RWPE2 (cell line): ENCODE measurements at places on chromosomes 2 and 18.

DNA sequence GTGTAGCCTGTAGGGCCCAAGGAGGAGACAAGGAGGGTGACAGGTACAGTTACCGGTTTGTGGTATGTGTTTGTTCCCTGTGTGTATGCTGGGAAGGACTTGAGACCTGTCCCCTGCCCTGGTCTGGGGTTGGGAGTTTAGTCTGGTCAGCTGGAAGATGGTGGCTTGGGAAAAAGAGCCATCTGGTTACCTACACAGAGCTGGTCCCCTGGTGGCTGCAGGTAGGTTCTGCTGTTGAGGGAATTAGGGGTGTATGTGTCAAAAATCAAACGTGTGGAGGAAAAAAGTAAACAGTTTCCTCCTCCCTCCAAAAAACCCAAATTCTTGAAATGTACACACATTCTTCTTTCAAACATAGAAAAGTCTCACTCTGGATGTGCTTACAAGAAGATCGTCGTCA, 24.3 kb downstream of the PTMA start:
- no peak for DNase-seq

DNA sequence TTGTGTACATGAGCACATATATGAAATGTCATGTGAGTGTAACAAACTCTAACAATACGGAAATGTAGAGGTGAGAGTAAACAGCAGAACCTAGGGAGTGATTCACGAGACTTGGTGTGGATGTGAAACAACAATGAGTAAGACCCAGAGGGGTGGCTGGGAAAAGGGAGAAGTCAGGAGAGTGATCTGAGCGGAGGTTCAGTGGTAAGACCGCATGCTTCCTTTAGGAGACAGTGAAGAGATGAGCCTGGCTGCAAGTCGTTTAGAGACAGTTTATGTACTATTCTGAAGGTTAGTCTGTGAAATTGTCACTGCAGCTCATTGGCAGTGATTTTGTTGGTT, 150.6 kb downstream of the PRPF40A start:
- DNase-seq = no peak

GRCh38 chr2:192216336-192216735, 21.6 kb upstream of the TMEFF2 start:
- no peak for DNase-seq

DNA sequence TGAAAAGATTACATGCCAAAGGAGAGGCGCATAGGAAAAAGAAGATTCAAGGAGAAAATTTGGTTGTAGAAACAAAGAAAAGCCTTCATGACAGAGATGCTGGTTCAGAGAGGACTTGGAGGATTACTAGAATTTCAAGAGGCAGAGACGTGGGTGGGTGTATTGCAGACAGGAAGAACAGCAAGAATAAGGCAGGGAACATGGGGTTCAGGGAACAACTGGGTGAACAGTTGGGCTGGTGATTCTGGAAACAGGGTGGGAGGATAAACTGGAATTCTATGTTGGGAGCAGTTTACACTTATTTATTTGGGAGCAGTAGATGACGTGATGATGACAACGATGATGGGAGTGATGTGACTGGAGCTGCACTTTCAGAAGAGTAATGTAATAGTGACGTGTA, 18.4 kb upstream of the GMCL1 start:
- DNase-seq = no peak

DNA sequence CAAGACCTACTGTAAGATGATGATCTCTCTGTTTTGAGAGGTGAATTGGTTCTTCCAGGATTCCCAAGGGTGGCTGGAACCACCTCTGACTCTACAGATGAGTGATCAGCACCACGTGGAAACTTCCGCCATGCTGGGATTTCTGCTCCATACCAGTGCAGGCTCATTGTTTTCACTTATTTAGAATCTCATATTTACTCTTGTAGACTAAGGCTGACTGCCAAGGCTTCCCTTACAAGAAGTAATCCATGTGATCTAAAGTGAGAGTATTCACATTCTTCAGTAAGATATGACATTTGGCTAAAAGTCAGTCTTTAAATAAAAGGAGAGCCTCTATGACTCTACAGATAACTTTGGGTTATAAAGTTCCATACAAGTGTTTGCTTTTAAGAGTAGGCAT, 322.9 kb upstream of the RAB12 start:
- no peak for DNase-seq

DNA sequence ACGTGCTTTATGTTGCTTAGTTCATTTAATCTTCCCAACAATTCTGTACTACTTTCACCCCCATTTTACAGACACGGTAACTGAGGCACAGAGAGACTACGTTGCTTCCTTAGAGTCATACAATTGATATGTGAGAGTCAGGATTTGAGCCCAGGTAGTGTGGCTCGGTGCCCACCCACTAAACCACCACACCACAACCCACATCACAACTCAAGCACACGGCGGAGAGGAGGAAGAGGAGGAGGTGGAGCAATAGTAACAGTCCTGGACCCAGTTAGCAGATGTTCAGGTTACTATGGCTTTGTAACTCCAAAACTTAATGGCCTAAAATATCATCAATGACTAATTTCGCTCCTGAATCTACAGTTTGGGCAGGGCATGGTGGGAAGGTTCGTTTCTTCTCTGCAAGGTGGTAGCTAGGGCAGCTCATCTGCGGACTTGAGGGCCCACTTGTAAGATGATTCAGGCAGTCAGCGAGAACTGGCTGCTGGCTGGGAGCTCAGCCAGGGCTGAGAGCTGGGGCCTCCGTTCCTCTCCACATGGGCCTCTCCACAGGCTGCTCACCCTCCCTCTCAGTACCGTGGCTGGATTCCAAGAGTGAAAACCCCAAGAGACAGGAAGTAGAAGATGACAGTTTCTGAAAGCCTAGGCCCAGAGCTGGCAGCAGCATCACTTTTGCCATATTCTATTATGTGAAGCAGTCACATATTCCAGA, 167.1 kb downstream of the ZFP36L2 start:
- no peak for DNase-seq

DNA sequence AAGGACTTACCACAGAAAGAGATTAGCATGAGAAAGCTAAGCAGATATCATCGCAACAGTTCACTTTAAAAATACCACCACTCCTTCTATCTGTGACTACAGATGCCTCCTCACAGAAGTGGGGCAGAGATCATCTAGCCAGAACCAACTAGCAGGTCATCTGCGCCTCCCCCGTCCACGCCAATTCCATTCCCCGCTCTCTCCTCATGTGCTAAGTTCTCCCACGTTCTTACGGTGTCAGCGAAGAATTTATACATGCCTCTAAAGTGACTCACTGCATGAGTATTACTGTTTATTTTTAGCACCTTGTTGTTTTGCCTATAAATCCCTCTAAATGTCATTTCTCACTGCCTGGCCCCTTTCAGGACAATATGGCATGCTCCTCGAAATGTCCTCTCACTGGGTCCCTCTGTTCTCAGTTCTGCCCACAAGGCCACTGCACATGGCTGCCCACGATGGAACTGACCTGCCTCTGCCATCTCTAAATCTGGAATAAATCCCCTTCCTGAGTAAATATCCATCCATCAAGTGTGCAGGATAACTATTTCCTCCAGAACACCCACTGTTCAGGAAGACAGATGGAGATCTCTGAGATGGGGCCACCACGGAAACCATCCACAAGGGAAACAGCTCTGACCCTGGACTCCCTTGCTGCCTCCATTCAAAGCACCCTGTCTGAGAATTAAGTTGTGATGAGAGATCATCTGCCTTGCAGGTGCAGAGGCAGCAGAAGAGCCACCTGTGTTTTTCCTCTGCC, 137.7 kb downstream of the IRS1 start:
- peak; percentile 70 for DNase-seq

GRCh38 chr2:109396202-109397180, 217.3 kb downstream of the SEPTIN10 start:
- no peak for DNase-seq

DNA sequence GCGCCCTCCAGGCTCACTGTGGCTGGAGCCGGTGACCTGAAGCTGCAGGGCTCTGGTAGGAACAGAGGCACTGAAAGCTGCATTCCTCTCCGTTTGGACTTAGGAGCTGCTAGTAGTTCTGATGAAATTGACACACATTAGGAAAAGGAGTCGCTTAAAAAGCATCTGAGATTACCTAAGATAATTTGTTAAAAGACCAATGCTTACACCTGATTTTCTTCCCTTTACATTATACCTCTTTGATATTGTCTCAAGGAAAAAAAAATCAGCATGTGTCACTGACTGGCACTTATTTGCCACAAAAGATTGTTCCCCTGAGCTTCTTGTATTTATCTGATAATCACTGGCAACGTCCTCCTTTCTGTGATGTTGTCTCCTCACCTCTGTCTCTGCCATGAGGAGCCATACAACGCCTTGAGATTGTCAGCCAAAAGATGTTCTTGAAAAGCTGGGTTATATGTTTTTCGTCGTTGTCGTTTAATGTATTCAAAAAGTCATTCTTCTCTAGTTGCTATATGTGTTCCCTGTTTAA, 618 bp upstream of the CHN1 start:
- no peak for DNase-seq

GRCh38 chr18:46274266-46274665, 170.1 kb downstream of the HAUS1 start:
- no peak for DNase-seq

DNA sequence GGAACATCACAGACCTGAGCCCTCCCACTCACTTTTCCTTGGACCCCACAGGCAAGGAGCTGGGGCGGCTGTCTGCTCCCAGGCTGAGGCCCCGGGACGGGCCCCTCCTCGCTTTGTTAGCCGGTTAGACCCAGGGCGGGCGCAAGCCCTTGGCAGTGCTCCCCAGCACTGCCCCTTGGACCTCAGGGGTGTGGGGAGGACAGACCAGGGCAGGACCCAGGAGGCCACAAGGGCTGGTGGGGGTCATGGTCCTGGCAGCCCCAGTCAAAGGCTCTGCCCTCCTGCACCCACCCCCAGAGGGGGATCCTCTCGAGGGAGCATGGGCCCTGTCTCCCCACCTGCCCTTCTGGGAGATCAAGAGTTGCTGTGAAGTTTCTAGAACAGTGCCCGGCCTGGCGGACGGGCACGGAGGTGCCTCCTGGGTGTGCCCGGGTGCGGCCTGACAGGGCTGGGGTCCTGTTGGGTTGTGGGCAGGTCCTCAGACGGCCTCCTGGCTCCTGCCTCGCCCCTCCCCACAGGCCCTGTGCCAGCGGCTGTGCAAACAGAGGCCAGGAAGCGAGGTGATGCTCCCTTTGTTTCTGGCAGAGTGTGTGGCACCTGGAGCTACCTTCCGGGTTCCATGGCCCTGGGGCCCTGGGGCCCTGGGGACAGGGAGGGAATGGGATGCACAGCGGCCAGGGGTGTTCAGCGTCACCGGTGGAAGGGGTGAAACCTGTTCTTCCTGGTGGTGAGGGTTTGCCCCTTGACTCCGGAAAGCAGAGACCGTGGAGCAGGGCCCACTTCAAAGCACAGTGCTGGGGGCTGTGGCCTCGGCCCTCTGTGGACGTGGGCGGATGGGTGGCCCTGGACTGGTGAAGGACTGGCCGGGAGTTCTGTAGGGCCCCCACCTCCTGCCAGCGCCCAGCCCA, 2.9 kb upstream of the GAL3ST2 start:
- DNase-seq = peak; percentile 48

DNA sequence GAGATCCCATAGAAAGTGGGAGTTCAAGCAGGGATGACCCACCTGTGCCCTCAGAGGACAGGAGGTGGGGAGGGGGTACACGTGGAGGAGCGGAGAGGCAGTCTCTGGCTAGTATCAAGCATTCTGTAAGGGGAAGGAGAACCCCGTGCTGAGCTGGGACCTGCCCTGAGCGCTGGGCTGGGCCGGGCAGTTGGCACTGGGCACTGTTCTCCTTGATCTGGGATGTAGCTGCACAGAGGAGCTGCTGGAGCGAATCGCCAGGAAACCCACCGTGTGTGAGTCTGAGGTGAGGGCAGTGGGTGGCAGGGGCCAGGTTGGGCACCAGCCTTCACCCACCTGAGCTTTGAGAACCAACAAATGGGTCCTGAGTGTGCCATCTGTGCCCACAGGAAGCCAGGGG, 19.8 kb upstream of the GMPPA start:
- no peak for DNase-seq

DNA sequence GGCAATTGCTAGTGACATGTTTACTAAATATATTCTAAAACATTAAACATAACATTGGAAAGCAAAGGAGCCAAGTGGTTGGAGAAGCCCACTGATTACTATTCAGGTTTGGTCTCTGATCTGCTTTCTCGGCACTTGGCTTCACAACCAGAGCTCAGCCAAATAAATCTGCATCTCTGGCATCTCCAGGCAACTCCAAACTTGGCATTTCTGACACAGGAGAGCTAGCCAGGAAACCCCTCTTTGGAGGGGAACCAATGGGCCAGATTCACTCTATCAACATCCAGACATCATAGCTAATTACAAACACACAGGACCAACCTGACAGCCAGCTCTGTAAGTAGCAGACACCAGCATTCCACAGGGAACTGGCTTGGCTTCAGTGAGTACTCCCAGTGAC, 150.3 kb upstream of the ETAA1 start:
- no peak for DNase-seq

- DNase-seq = no peak
Measured at GRCh38 chr2:212923393-212923792, 228.0 kb downstream of the IKZF2 start.

- no peak for DNase-seq
Measured at GRCh38 chr2:105368759-105369408, 30.0 kb downstream of the FHL2 start.

- DNase-seq = no peak
Measured at GRCh38 chr2:17648581-17648980, 105.0 kb downstream of the SMC6 start.

GRCh38 chr2:30684026-30684425, 123.2 kb downstream of the CAPN13 start:
- no peak for DNase-seq

- DNase-seq = no peak
Measured at GRCh38 chr2:230715201-230715600, 2.6 kb downstream of the CAB39 start.

GRCh38 chr2:108776475-108776874, 10.1 kb upstream of the CCDC138 start:
- DNase-seq = no peak

- DNase-seq = no peak
Measured at GRCh38 chr2:17793803-17794354, 22.4 kb upstream of the MSGN1 start.

DNA sequence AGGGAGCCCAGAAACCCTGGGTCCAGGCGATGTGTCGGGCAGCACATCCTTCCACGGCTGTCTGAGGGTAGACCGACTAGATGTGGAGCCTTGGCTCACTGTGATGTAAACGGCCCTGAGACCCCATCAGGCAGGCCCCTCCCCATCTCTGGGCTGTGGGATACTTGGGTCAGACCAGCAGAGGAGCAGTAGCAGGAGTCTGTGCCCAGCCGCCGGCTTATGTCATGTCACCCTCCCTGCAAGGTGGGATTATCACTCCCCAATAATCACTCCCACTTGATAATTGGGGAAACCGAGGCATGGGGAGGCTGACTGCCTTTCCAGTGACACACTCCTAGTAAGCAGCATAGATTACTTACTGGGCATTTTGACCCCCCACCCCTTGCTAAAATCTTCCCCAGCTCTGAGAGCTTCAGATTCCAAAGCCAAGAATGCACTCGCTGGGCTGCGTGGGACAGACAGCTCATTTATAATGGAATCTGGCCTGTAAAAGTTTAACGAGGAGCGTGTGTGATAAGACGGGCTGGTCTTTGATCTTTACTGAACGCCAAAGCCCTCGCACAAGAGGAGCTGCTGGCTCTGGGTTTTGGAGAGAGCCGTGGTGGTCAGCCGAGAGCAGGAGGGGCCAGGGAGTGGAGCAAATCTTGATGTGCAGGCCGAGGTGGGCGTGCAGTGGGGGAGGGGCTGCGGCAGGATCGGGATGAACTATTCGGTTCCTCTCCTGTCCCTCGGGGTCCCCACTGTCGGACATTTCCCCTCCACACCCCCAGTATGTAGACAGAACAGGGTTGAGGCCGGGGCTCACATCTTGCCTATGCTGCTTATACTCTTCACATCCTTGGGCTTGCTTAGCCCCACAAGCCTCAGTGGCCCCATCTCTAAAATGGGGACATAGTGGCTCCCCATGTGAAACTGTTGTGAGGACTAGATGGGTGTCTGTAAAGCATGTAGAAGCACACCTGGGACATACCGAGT, 200.0 kb downstream of the GLI2 start:
- DNase-seq = no peak
